ENCODE measurements at places on chromosomes 7 and 10.

DNA sequence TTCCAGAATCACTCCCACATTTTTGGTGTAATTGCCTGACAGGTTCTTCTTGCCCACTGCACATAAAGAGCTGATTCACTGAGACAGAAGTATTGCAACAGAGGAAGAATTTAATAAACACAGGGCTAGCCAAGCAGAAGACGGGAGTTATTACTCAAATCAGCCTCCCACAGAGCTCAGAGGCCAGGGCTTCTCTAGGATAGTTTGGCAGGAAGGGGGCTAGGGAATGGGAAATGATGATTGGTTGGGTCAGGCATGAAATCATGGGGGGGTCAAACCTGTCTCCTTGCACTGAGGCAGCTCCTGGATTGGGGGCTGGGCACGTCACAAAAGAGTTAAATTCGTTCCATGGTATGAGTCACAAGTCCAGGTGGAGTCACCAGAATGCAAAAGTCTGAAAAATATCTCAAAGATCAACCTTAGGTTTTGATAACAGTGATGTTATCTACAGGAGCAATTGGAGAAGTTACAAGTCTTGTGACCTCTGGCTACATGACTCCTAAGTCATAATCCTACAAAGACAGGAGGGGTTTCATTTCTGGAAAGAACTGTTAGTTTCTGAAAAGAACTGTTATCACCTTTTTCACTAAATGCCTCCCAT is 30.2 kb upstream of the ERCC6 start:
- H3K36me3 ChIP-seq: no peaks in the 10 kb centered on the region
- no peaks in the 10 kb centered on the region for H3K27me3 ChIP-seq
- H3K27ac ChIP-seq: no peak overlapping the region
- no peak for DNase-seq
- H3K4me1 ChIP-seq: no peaks in the 10 kb centered on the region
- no peak overlapping the region for H3K4me3 ChIP-seq

GRCh38 chr10:36111676-36112075 is 469.6 kb upstream of the FZD8 start:
- no peaks in the 10 kb centered on the region for H3K36me3 ChIP-seq
- DNase-seq: no peak
- H3K4me1 ChIP-seq: no peaks in the 10 kb centered on the region
- H3K27me3 ChIP-seq: no peaks in the 10 kb centered on the region

GRCh38 chr10:77961668-77962067 is 35.1 kb upstream of the DLG5 start:
- no peak overlapping the region for H3K4me3 ChIP-seq
- H3K27me3 ChIP-seq: no peaks in the 10 kb centered on the region
- no peak overlapping the region for H3K27ac ChIP-seq
- DNase-seq: no peak

DNA sequence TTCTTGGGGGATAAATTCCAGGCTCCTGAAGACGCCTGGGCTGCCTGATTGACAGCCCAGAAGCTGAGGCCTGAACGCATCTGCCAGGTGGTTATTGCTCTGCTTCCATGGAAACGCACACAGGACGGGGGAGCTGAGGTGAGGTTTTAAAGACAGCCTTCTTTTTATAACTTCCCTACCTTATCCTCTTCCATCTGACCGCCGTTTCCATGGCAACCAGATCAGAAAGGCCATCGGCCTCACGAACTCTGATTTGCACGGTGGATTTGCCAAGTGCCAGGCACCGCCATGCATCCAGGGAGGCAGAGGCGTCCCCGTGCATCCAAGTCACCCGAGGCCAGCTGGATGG is 260.9 kb downstream of the ADARB2 start:
- no peak overlapping the region for H3K4me3 ChIP-seq
- no peak overlapping the region for H3K27ac ChIP-seq
- no peak for DNase-seq
- H3K36me3 ChIP-seq: no peaks in the 10 kb centered on the region
- H3K4me1 ChIP-seq: no peaks in the 10 kb centered on the region
- H3K27me3 ChIP-seq: peaks cover 4% of the 10 kb centered on the region

DNA sequence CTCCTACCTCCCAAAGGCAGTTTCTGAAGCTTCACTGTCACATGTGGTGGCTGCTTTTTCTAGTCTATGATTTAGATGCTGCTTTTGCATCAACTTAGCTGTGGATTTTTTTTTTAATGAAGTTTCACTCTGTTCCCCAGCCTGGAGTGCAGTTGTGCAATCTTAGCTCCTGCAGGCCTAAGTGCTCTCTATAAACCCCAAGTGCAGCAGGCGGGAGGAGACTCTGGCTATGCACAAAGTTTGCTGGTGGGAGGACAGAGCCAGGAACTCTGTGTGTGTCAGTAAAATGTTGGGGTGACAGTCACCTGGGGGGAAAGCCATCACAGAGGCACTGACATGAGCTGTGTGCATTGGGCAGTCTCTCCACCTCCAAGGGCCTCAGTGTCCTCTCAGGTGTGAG is 138.8 kb upstream of the FAM20C start:
- H3K36me3 ChIP-seq: no peaks in the 10 kb centered on the region
- DNase-seq: peak; percentile 40
- H3K4me3 ChIP-seq: no peak overlapping the region
- no peaks in the 10 kb centered on the region for H3K27me3 ChIP-seq

GRCh38 chr7:126727930-126728391 is 524.8 kb downstream of the GRM8 start:
- no peaks in the 10 kb centered on the region for H3K4me1 ChIP-seq
- no peaks in the 10 kb centered on the region for H3K27me3 ChIP-seq
- no peak overlapping the region for H3K4me3 ChIP-seq
- H3K36me3 ChIP-seq: no peaks in the 10 kb centered on the region

DNA sequence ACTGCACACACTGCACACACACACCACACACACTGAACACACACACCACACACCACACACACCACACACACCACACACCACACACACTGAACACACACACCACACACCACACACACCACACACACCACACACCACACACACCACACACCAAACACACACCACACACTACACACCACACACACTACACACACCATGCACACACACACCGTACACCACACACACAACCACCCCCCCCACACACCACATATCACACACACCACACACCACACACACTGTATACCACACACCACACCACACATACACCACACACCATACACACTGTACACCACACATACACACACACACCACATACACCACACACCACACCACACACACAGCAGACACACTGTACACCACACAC is 59.5 kb downstream of the FAM204A start:
- peaks cover 6% of the 10 kb centered on the region for H3K27me3 ChIP-seq
- no peak overlapping the region for H3K27ac ChIP-seq
- no peaks in the 10 kb centered on the region for H3K36me3 ChIP-seq
- no peak for DNase-seq

- H3K4me3 ChIP-seq: no peak overlapping the region
- H3K27me3 ChIP-seq: no peaks in the 10 kb centered on the region
- no peak overlapping the region for H3K27ac ChIP-seq
- H3K4me1 ChIP-seq: peaks cover 21% of the 10 kb centered on the region
- DNase-seq: no peak
Measured at GRCh38 chr10:13776861-13777311, 190.1 kb downstream of the PRPF18 start.

GRCh38 chr7:11831156-11831735 is 752 bp downstream of the THSD7A start:
- H3K27ac ChIP-seq: peak overlapping the region; percentile 23
- no peak for DNase-seq
- H3K27me3 ChIP-seq: peaks cover 7% of the 10 kb centered on the region
- H3K4me1 ChIP-seq: peaks cover 15% of the 10 kb centered on the region

- H3K27ac ChIP-seq: no peak overlapping the region
- no peak overlapping the region for H3K4me3 ChIP-seq
- H3K4me1 ChIP-seq: peaks cover 10% of the 10 kb centered on the region
- peaks cover 72% of the 10 kb centered on the region for H3K36me3 ChIP-seq
- no peaks in the 10 kb centered on the region for H3K27me3 ChIP-seq
- DNase-seq: no peak
Measured at GRCh38 chr7:73699370-73700068, 16.1 kb downstream of the BUD23 start.

- no peak overlapping the region for H3K4me3 ChIP-seq
- H3K36me3 ChIP-seq: no peaks in the 10 kb centered on the region
- H3K4me1 ChIP-seq: peaks cover 8% of the 10 kb centered on the region
- no peak overlapping the region for H3K27ac ChIP-seq
- H3K27me3 ChIP-seq: peaks cover 4% of the 10 kb centered on the region
Measured at GRCh38 chr10:14468023-14468441, 137.3 kb upstream of the FRMD4A start.

DNA sequence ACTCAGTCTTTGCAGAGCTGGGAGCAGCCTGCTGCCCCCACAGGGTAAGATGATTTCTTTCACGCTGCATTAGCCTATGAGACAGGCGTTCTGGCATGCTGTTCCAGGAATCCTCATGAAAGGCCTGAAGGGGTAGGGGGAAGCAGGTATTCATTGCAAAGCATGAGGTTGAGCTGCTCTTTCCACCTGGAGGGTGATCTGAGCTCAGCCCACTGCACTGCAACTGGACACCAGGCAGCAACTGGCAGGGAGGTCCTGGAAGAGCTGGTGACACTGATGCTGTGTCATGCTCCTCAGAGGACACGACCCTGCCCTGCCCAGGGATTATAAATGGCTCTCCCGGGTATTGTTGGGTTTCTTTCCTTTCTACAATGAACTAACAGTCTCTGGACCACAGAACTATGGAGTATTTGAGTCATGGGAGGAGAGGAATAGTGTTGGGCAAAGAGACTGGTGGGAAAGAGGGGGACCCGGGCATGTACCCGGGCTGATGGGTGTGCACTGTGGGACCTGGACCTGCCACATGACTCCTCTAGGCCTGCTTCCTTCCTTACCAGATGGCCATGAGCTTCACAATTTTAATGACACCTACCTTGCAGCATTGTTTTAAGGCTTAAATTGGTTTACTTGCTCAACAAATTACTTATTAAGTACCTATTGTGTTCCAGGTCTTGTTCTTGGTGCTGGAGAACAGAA is 24.3 kb downstream of the SLC25A28 start:
- no peaks in the 10 kb centered on the region for H3K36me3 ChIP-seq
- H3K4me1 ChIP-seq: no peaks in the 10 kb centered on the region
- H3K27me3 ChIP-seq: no peaks in the 10 kb centered on the region
- H3K27ac ChIP-seq: no peak overlapping the region
- no peak for DNase-seq
- H3K4me3 ChIP-seq: no peak overlapping the region

- H3K4me1 ChIP-seq: no peaks in the 10 kb centered on the region
- no peaks in the 10 kb centered on the region for H3K36me3 ChIP-seq
- no peak for DNase-seq
- no peak overlapping the region for H3K27ac ChIP-seq
- no peaks in the 10 kb centered on the region for H3K27me3 ChIP-seq
Measured at GRCh38 chr10:26169466-26169865, 47.1 kb upstream of the GAD2 start.

DNA sequence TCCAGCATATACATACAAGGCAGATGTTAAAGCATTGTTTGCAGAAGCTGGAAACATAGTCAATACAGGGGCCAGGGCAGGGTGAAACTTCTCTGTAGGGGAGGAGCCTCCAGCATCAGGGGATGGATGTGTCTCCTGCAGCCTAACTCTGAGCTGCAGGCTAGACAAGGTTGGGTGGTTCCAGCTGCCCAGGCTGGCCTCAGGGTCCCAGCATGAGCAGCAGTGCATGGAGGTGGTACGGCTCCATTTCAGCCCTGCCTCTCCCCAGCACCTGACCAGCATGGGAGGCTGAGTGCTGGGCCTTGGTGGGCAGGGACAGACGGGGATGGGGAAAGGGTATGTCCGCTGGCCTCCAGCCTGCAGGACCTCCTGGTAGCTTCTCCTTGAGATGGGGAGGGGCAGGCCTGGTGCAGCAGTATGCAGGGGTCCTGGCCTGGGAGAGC is 7.4 kb upstream of the TBRG4 start:
- no peaks in the 10 kb centered on the region for H3K36me3 ChIP-seq
- H3K27me3 ChIP-seq: peaks cover 5% of the 10 kb centered on the region
- H3K4me3 ChIP-seq: no peak overlapping the region
- DNase-seq: no peak
- H3K27ac ChIP-seq: no peak overlapping the region

All from suprapubic skin (tissue), 4 donors.